ENCODE measurements at places on chromosomes 5 and 9.

DNA sequence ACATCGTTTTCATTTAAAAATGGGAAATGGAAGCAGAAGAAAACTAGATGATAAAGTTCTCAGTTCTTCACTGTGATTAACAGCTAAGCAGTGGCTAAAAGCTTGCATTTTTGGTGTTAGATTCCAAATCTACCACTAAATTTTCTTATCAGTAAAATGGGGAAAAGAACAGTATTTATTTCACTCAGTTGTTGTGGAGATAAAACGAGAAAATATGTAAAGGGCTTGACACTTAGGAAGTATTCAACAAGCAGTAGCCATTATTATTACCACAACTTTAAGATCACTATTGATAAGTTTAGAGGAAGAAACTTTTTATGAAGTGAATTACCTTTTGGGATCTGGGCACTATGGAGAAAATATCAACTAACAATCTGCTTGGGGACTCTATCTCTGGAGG is 4.5 kb downstream of the STOM start:
- no peak overlapping the region for H3K4me3 ChIP-seq
- H3K4me1 ChIP-seq, result peaks cover 20% of the 10 kb centered on the region
- H3K27me3 ChIP-seq, result no peaks in the 10 kb centered on the region
- H3K27ac ChIP-seq, result no peak overlapping the region
- H3K36me3 ChIP-seq, result peaks cover 3% of the 10 kb centered on the region

GRCh38 chr5:9382522-9382921 is 163.4 kb downstream of the SEMA5A start:
- no peak overlapping the region for H3K4me3 ChIP-seq
- no peak for DNase-seq
- no peaks in the 10 kb centered on the region for H3K27me3 ChIP-seq
- H3K4me1 ChIP-seq, result no peaks in the 10 kb centered on the region
- no peaks in the 10 kb centered on the region for H3K36me3 ChIP-seq

GRCh38 chr5:171702135-171702770 is 83.4 kb upstream of the SMIM23 start:
- H3K4me1 ChIP-seq, result no peaks in the 10 kb centered on the region
- no peak overlapping the region for H3K27ac ChIP-seq
- no peak overlapping the region for H3K4me3 ChIP-seq
- no peaks in the 10 kb centered on the region for H3K27me3 ChIP-seq
- DNase-seq, result no peak

- H3K4me3 ChIP-seq, result no peak overlapping the region
- no peaks in the 10 kb centered on the region for H3K27me3 ChIP-seq
- H3K36me3 ChIP-seq, result no peaks in the 10 kb centered on the region
- H3K4me1 ChIP-seq, result no peaks in the 10 kb centered on the region
Observed at GRCh38 chr5:102921341-102922044, 166.4 kb downstream of the PAM start.

GRCh38 chr9:84862810-84863287 is 193.3 kb downstream of the NTRK2 start:
- H3K36me3 ChIP-seq, result no peaks in the 10 kb centered on the region
- no peak overlapping the region for H3K4me3 ChIP-seq
- DNase-seq, result no peak
- no peaks in the 10 kb centered on the region for H3K4me1 ChIP-seq
- no peaks in the 10 kb centered on the region for H3K27me3 ChIP-seq
- no peak overlapping the region for H3K27ac ChIP-seq

- no peaks in the 10 kb centered on the region for H3K4me1 ChIP-seq
- H3K27me3 ChIP-seq, result peaks cover 10% of the 10 kb centered on the region
- H3K4me3 ChIP-seq, result no peak overlapping the region
Observed at GRCh38 chr5:155624597-155625241, 611.2 kb downstream of the KIF4B start.

DNA sequence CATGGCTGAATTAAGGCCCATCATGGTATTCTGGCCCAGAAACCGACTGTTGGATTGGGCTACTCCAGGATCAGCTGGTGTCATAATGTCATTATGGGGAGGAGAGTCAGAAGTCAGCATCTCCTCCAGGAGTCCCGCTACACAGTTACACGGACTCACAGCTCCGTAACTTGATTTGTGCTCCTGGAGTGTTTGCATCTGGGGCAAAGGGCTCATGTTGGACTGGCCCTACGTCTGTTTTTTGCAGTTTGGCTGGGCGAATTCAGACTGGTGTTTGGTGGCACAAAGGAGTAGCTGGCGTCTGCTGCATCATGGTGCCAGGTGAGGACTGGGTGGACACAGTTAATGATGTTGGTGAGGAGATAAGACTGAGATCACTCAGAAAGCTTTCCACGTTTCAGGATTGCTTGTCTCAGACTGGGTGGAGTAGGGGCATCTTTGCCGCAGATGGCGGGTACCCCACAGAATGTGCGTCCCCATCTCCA is 31.3 kb downstream of the OR2V1 start:
- H3K4me3 ChIP-seq, result no peak overlapping the region
- H3K4me1 ChIP-seq, result peaks cover 16% of the 10 kb centered on the region
- peak overlapping the region; percentile 19 for H3K27ac ChIP-seq
- H3K27me3 ChIP-seq, result peaks cover 27% of the 10 kb centered on the region
- no peaks in the 10 kb centered on the region for H3K36me3 ChIP-seq

DNA sequence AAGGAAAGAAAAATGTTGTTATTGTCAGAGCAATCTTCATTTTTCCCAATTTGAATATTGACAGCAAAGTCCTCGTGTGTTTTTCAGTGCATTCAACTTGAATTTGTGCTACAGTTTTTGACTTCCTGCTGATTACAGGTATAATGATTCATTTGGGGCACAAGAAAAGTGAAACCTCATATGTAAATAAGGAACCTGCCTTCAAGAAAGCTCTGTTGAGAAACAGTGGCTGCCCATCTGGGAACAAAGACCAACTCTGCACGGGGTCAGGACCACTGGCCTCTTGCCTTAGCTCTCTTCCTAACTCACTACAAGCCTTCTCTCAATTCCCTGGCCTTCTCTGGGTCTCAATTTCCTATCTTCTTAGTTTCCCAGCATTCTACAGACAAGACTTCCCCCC is 21.0 kb downstream of the TIMD4 start:
- DNase-seq, result no peak
- H3K4me3 ChIP-seq, result no peak overlapping the region
- H3K27ac ChIP-seq, result no peak overlapping the region
- peaks cover 13% of the 10 kb centered on the region for H3K4me1 ChIP-seq

DNA sequence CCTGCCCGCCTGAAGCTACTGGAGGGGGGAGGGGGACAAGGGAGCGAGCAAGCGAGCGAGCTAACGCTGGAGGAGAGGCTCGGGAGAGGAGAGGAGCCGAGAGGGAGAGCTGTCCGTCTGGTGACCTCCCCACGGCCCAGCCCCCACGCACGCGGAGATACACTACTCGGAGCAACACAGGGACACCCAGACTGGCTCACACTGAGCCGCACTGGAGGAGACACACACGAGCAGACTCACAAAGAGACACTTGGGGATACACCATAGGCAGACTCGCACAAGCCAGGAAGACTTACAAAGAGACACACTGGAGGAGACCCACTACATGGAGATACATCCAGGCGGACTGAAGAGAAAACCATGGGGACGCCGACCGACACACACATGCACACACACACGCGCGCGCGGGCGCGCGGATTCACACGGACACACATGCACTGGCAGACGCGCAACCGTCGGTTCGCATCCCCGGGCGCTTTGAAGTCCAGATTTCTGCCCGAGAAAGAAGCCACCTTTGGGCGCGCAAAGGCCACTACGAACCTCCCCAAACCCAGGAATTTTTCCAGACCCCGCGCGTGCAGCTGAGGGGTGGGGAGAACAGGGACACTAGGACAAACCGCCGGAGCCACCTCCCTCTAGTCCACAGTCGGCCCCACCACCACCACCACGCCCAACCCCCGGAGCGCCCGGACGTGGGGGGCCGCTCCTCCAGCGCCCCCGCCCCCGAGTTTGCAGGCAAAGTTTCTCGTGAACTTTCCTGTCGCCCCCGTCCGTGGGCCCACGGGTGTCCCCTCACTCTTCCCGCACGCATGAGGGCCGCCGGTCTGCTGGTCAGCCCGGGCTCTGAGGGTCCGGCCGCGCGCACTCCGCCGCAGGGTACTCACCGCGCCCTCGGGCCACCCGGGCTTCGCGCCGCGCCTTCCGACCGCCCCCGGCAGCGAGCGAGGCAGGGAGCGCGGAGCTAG is 571 bp downstream of the CNTFR start:
- no peaks in the 10 kb centered on the region for H3K36me3 ChIP-seq
- DNase-seq, result no peak
- peak overlapping the region; percentile 50 for H3K4me3 ChIP-seq
- H3K27ac ChIP-seq, result no peak overlapping the region

DNA sequence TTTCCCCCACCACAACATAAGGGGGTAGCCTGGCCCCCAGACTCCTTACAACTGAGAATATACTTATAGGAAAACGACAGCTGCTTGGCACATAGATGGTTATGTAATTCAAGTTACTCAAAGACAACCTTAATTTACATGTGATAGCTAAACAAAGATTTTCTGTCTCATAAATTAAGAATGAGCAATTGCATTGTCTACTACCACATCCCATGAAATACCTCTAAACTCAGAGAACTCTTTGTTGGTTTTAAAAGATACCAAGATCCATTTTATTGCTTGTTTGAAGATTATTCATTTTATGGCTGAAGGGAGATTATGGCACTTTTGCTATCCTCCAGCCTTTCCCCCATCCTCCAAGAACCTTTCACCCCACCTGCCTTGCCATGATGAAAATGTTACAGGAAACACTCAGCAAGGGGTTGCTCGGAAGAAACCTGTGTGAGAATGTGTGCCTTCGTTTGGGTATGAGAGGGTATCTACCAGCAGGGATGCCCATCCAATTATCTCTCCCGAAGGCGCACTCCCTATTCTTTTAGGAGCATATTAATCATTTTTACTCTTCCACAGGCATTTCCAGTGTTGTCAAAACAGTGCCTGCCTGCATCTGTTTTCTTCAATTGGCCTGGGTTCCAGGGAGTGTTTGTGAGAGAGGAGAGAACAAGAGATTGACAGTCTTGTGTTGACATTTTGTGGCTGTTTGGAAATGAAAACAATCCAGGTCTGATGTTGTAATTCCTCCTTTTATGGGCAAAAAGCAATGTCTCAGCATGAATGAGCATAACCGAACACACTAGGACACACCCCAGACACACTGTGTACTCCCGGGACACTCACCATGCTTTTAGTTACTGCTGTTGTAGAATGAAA is 208.0 kb upstream of the ANKRD55 start:
- H3K27ac ChIP-seq, result no peak overlapping the region
- no peak for DNase-seq
- no peaks in the 10 kb centered on the region for H3K27me3 ChIP-seq
- no peaks in the 10 kb centered on the region for H3K36me3 ChIP-seq
- H3K4me3 ChIP-seq, result no peak overlapping the region

DNA sequence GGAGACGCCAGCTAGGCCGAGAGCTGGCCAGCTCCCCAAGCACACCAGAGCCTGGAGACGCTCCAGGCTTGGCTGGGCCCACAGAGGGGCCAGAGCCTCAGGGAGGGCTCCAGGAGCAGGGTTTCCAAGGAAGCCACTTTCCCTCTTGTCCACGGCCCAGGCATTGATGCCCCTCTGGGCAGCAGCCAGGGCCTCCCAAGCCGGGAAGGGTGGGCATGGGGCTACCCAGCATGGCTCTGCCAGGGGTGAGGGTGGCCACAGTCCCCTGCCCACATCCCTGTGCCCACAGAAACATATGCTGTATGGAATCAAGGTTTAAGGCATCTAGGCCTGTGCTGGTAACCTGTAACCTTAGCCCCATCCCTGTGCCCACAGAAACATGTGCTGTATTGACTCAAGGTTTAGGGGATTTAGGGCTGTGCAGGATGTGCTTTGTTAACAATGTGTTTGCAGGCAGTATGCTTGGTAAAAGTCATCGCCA is 1.5 kb upstream of the DPP7 start:
- no peak for DNase-seq
- no peak overlapping the region for H3K27ac ChIP-seq
- no peak overlapping the region for H3K4me3 ChIP-seq
- H3K36me3 ChIP-seq, result peaks cover 8% of the 10 kb centered on the region
- peaks cover 32% of the 10 kb centered on the region for H3K4me1 ChIP-seq
- H3K27me3 ChIP-seq, result no peaks in the 10 kb centered on the region

DNA sequence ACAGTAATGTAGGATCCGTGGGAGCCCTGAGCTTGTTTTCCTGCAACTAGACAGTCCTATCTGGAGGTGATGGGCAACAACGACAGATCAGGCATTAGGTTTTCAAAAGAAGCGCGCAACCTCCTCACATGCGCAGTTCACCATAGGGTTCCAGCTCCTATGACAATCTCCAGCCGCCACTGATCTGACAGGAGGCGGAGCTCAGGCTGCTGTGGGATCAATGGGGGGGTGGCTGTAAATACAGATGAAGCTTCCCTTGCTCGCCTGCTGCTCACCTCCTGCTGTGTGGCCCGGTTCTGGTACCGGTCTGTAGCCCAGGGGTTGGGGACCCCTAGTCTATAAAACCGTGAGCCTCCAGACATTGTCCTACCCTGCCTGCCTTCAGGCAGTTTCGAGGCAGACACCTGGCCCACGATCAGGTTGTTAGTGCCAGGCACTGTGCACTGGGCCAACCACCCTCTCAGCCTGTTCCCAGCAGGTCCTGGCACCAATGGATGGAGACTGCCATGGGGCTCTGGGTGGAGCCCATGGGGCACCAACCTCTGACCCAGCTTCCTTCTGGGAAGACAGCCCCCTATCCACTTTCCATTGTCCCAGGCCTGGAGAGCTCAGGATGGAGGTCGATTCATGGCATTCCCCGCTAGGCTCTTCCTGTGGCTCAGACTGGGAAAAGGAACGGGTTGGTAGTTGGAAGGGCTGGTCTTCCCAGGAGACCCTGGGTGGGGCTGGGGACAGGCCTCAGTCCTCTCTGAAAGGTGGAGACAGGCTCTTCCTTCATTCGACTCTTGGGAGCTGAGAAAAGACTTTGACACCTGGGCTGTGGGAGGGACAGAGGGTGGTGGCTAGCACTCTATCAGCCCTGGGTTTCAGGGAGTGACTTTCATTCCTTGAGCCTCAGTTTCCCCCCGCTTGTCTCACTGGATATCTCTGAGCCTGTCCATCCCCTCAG is 1.7 kb downstream of the ENDOG start:
- no peak for DNase-seq
- H3K27me3 ChIP-seq, result no peaks in the 10 kb centered on the region
- peak overlapping the region; percentile 35 for H3K4me3 ChIP-seq
- H3K27ac ChIP-seq, result no peak overlapping the region

DNA sequence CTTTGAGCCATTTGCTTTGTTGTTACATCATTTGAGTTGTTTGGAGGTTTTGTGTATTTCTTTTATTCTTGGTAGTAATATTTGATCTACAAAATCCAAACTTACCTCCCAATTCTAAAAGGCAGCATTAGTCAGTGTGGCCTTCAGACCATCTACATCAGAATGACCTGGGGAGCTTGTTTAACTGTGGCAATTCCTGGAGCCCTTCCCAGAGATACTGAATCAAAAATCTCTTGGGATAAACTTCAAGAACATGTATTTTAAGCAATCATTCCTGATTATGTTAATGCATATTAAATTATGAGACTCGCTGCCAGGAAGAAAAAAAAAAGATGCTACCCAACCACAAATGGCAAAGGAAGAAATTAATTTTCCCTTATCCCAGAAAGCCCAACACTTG is 268.9 kb upstream of the PDE4D start:
- no peaks in the 10 kb centered on the region for H3K4me1 ChIP-seq
- no peak for DNase-seq
- no peak overlapping the region for H3K4me3 ChIP-seq
- no peaks in the 10 kb centered on the region for H3K36me3 ChIP-seq
- no peaks in the 10 kb centered on the region for H3K27me3 ChIP-seq
- H3K27ac ChIP-seq, result no peak overlapping the region

GRCh38 chr9:70427161-70427945 is 12.9 kb upstream of the KLF9 start:
- no peak for DNase-seq
- no peak overlapping the region for H3K27ac ChIP-seq
- no peaks in the 10 kb centered on the region for H3K36me3 ChIP-seq

Measured in activated B cell treated with CpG ODN at 0.5 μM for 24 hours (primary cell).